ENCODE measurements at places on chromosomes 1 and 21.

DNA sequence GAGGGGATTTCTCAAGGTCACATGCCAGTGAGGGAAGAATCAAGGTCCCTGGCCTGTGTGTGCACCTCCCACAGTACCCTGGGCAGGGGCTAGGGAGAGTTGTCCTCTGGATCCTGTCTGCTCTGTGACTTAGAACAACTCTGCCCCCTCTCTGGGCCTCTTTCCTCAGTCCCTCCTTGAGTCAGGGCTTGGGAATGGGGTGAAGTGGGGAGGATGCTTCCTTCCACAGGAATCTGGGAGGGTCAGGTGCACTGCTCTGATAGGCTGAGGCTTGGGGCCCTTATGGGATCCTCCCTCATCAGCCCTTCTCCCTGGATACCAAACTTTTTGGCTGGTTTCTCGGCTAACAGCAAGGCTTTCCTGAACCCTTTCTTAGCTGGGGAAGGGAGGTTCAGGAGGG is 2.5 kb downstream of the TRNP1 start:
- no peak for DNase-seq

- no peak for DNase-seq
Observed at GRCh38 chr1:233459968-233460367, 132.4 kb downstream of the MAP3K21 start.

GRCh38 chr21:40556442-40556968 is 290.5 kb downstream of the DSCAM start:
- DNase-seq: no peak

DNA sequence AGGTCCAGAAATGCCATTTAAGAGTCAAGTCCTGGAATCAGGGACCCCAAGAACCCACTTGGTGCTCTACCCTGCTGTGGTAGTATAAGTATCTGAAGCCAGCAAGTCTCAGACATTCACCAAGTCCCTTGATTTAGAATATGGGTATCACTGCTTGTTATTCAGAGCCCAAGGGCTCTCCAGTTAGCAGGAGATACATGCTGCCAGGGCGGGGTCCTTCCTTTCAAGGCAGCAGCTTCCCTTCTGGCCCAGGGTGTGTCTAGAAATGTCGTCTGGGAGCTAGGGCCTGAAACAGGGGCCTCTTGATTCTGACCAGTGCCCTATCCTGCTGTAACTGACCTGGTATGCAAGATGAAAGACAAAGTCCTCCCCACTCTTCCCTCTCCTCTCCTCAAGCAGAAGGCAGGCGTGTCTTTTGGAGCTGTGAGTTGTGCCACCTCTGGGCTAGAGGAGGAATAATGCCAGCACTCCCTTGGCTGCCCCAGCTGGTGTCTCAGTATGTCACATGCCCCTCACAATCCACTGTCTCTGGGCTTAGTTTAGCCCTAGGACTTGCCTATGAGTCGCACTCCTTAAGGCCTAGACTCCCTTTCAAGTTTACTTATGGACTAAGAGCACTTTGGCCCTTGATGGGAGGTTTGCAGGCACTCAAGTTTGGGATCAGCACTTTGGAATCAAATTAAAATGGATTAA is 200.2 kb downstream of the MRPL39 start:
- DNase-seq: no peak

GRCh38 chr1:155977690-155978324 is 540 bp downstream of the ARHGEF2 start:
- DNase-seq: peak; percentile 34

DNA sequence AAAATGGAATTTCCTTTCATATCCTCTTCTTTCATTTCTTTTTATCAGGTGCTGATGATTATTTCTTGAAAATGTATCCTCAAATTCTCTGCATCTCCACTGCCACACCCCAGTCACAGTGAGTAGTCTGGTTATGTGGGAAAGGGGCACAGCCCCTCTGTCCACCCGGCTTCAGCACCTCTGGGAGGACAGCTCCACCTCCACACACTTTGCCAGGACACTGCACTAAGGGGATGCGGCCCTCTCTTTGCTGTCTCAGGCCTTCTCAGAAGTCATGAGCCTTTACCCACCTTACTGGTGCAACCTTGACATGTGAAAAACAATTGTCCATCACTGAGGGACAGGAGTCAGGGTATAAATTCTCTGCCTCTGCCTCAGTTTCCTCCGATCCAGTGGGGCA is 433.1 kb downstream of the PCP4 start:
- no peak for DNase-seq

- DNase-seq: no peak
Observed at GRCh38 chr1:210800301-210800700, 333.6 kb downstream of the KCNH1 start.

DNA sequence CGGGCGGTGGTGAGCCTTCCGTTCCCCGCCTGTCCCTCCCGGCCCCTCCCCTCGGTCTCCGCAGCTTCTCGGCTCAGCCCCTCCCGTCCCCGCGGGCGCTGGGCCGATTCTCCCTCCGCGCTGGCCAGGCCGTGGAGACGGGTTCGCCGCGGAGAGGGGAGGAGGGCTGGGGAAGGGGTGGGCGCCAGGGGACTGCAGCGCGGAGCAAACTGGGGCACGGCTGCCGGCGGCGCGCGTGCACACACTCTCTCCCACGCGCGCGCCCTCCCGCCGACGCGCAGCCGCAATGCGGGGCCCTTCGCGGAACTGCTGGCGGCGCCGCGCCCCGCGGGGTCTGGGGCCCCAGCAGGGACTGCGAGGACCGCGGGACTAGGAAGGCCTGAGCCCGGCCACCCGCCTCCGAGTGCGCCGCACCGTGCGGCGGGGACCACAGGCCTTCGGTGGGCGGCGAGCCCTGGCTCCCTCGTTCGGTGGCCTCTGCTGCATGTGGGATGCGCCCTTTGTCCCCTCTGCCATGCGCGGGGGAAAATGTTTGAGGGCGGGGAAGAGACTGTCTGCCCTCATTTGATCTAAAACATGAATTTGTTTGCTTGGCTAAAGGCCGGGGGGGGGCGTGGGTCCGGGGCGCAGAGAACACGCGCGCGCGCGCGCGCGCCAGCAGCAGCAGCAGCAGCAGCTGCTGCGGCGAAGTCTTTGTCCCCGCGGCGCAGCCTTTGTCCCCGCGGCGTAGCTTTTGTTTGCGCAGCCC is 90.7 kb upstream of the VAMP3 start:
- DNase-seq: peak; percentile 51

- DNase-seq: no peak
Observed at GRCh38 chr21:42527489-42528158, 14.0 kb downstream of the SLC37A1 start.

DNA sequence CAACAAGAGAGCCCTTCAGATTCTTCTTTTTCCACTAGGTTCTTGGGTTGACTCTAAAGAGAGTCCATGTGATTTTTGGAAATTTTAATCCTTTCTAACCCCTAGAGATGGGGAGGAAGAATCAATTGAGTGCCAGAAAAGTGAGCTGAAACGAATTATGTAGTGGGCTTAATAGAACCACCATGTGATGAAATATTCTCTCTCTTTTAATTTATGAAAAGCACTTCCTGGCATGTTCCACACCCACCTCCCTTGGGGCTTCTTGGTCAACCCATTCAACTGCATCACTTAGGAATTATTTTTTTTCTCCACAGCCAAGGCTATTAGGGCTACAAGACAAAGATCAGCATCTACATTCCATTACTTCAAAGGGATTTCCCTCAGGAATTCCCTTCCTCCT is 79.6 kb downstream of the ZC3H11B start:
- DNase-seq: peak; percentile 11

- DNase-seq: no peak
Observed at GRCh38 chr1:170200621-170201397, 55.0 kb downstream of the NTMT2 start.

DNA sequence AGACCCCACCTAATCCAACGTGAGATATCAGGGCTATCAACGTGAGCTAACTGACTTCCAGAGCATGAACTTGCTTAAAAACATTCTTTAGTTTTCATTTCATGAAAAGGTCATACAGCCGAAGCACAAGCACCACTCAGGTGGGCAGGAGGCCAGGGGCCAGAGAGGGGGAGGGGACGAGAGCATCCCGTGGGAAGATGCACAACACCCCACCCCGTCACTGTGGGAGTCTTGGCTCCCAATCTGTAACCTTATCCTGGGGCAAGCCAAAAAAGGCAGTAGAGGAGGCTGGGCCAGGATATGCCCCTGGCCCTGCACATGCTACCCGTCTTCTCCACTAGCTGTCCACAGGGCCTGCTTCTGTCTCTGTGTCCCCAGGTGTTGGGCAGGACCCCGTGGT is 31.4 kb downstream of the SSBP3 start:
- DNase-seq: no peak

GRCh38 chr1:210850556-210850955 is 283.4 kb downstream of the KCNH1 start:
- no peak for DNase-seq

DNA sequence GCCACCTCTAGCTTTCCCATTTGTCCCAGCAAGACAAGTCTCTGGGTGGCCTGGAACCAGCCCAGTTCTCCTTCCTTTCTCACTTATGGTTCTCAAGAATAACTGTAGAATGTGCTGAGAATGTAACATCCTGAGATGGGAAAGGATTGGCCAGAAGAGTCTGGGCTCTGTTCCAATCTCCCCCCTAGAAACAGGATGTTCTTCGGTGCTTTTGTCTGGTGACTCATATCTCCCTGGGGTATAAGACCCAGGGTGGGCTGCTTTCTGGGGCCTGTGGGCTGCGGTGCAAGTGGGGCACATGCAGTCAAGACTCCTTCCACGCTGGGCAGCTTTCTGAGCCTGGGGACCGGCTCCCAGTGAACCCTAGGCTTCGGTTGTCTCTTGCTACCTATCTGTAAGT is 251.2 kb upstream of the POU3F1 start:
- no peak for DNase-seq

- no peak for DNase-seq
Observed at GRCh38 chr1:201557572-201557958, 18.6 kb downstream of the NAV1 start.

GRCh38 chr1:203028784-203029553 is 2.7 kb downstream of the PPFIA4 start:
- no peak for DNase-seq

DNA sequence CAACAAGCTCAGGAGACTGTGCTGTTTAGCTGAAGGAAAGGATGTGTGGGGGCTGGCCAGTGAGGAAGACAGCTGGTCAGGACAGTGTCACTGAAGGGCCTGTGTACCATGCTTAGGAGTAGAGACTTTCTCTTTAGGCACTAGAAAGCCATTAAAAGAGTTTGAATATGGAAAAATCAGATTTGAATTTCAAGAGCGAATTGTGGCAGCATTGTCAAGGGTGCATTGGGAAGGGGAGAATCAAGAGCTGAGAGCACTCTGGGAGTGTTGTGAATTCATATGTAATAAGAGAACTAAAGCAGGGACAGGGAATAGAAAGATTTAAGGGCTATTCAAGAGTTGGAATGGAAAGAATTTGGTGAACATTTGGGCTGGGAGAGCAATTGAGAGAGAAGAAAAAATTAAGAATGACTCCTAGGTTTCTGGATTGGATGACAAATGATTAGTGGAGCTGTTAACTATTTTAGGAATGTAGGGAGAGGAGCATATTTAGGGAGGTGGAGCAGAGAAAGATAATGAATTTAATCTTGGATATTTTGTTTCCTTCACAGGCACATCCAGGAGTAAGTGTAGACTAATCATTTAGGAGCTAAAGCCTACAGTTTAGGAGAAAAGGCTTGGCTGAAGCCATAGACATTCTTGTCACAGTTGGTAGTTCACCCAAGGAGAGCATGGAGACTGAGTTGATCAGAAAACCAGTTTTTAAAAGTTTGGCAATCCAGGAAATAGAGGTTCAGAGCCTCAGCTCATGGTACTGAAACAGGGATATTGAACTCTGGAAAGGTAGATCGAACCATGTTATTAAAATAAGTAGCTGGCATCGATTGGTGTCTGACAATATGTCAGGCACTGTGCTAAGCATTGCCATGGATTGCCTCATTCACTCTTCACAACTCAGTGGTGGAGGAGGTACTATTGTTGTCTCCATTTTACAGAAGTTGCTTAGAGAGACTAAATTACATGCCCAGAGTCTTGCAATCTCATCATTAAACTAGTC is 23.1 kb upstream of the TOR3A start:
- DNase-seq: no peak

- DNase-seq: no peak
Observed at GRCh38 chr1:236257216-236257615, 24.5 kb downstream of the ERO1B start.

DNA sequence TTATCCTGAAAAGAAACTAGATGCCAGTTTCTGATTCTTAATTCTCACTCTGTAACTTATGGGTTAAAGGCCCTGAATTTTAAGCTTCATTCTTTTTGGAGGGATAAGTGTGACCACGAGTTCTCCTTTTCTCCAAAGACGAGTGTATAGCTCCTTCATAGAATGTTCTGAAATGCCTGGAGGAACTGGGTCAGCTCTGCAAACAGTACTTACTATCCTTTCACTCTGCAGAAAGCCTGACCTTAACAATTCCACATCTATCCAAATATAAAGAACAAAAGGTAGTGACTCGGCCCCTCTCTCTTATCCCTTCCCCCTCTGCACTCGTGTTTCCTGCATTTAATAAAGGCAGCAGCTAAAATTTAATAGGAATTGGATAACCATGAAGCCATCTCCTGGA is 150.5 kb downstream of the LYPLAL1 start:
- no peak for DNase-seq

- no peak for DNase-seq
Observed at GRCh38 chr1:119453021-119453420, 38.1 kb downstream of the HSD3B2 start.

GRCh38 chr1:23575226-23575810 is 16.0 kb upstream of the ID3 start:
- no peak for DNase-seq

DNA sequence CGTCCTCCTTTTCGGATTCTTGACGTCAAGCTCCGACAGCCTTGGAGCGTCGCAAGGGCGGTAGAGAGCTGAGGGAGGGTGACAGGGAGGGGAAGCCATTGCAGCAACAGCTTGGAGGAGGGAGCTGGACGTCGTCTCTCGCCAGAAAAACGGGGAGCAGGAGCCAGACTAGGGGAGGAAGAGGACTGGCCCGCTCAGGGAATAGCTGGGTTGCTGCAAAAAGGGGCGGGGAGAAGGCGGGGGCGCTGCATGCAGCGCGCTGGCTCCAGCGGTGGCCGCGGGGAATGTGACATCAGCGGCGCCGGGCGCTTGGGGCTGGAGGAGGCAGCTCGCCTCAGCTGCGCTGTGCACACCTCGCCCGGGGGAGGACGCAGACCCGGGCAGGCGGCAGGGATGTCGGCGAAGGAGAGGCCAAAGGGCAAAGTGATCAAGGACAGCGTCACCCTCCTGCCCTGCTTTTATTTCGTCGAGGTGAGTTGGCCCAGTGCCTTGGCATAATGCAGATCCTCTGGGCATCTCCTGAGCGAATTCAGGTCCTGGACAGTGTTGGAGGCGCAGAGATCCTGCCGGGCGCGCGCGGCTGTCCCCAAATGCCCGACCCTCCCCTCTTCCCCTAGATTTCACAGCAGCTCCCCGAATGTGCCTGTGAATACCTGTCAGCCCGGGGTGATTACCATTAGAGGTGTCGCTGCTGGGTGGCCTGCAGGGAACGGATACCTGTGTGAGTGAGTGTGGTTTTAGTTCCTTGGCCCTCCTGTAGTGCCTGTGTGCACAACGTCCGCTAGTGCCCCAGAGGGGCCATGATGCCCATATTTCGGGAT is at the start of gene PLPPR4:
Gene PLPPR4 (plus strand): TSS at position 292 of the 821 bp plus-strand sequence. CDS start 102 bp downstream, at position 394.
- peak; percentile 44 for DNase-seq

DNA sequence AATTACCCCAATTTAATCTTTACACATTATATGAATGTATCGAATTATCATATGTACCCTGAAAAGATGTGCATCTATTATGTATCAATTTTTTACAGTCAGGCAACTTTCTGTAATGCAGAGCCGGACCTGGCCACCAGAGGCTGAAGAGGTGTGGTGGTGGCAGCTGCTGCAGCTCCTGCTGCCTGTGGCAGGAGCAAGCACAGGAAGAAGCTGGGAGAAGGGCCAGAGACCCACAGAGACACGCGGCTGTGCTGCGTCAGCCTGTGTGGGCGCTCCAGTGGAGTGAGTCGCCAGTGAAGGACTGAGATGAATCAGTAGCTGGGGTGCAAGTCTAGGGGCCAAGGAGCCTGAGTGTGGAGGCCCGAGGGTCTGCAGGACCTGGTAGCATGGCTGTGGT is 74.3 kb upstream of the COG2 start:
- DNase-seq: peak; percentile 58
